ENCODE measurements at places on chromosomes 3 and 15. TPM values are rescaled to one million over a fixed set of nuclear protein-coding genes. Genes with fewer than 3 reads are reported as not detected.

Gene PGBD4
- polyA plus RNA-seq: 1.6 TPM

DNA sequence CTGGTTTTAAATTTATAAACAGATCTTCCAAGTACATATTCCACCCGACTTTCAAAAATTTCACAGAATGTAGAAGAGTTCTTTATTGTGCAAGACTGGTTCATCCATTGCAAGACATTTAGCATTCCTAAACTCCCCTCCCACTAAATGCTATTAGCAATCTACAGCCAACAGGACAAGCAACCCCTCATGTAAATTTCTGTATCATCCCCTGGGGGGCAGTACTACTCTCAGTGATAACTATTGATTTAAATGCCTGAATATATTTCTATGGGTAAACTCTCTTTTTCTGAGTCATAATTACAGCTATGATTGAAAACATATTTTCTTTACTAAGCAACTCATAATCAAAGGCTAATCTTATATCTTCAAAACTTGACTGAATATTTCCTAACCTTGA lies 10.7 kb upstream of the SLC15A2 start:
- no peak for DNase-seq

Gene ADPRH
- polyA plus RNA-seq: 0.36 TPM

Gene KBTBD8
- polyA plus RNA-seq: 1.9 TPM

- DNase-seq: peak; percentile 52
Observed at GRCh38 chr3:117788061-117788460, 1078.5 kb downstream of the TUSC7 start.

DNA sequence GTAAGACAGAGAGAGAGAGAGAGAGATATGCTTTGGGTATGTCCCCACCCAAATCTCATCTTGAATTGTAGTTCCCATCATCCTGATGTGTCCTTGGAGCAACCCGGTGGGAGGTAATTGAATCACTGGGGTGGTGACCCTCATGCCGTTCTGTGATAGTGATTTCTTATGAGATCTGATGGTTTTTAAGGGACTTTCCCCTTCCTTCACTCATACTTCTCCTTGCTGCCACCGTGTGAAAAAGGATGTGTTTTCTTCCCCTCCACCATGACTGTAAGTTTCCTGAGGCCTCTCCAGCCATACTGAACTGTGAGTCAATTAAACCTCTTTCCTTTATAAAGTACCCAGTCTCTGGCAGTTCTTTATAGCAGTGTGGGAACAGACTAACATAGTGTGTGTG lies 60.3 kb downstream of the EOMES start:
- DNase-seq: no peak

GRCh38 chr3:49906073-49906743 lies 2.5 kb upstream of the MST1R start:
- DNase-seq: no peak

Gene GUCA1C
- not detected for polyA plus RNA-seq

GRCh38 chr15:58748040-58748851 lies 1.3 kb downstream of the ADAM10 start:
- no peak for DNase-seq

- no peak for DNase-seq
Observed at GRCh38 chr3:58237941-58238681, 519 bp downstream of the ABHD6 start.
